ENCODE measurements at places on chromosomes 13 and 19. TPM values are rescaled to one million over a fixed set of nuclear protein-coding genes. Genes with fewer than 3 reads are reported as not detected.

The RPL13A gene
- 3,423 TPM for total RNA-seq

The CHMP2A gene
- 145 TPM for total RNA-seq

The FUT1 gene
- total RNA-seq = 8.0 TPM

The ZNF578 gene
- total RNA-seq = 2.2 TPM

The C19orf85 gene
- total RNA-seq = not detected

The IGFL2 gene
- total RNA-seq = not detected

The KIR2DL1 gene
- not detected for total RNA-seq

The AXL gene
- 238 TPM for total RNA-seq

The SULT2A1 gene
- not detected for total RNA-seq

The COL5A3 gene
- total RNA-seq = not detected

The ZNF730 gene
- total RNA-seq = 1.5 TPM

The XPO4 gene
- 42.0 TPM for total RNA-seq

The ZNF823 gene
- 10.2 TPM for total RNA-seq

The FAAP24 gene
- total RNA-seq = 2.9 TPM

The CGB5 gene
- not detected for total RNA-seq

The NLRP7 gene
- total RNA-seq = not detected

The DHDH gene
- total RNA-seq = not detected

The MISP gene
- 0.04 TPM for total RNA-seq

The TMEM205 gene
- 64.0 TPM for total RNA-seq

The VSIG10L gene
- total RNA-seq = 0.04 TPM

The MCEMP1 gene
- not detected for total RNA-seq

The NALCN gene
- total RNA-seq = 5.2 TPM

The TRAPPC6A gene
- total RNA-seq = 8.0 TPM

The VMAC gene
- 4.4 TPM for total RNA-seq

The IFNL3 gene
- not detected for total RNA-seq

The ANGPTL8 gene
- not detected for total RNA-seq

The KIR3DL1 gene
- total RNA-seq = not detected

The GPR183 gene
- total RNA-seq = not detected

The PRR19 gene
- 0.26 TPM for total RNA-seq

The KLK15 gene
- total RNA-seq = not detected

The GTF2F1 gene
- total RNA-seq = 56.8 TPM

The FAM216B gene
- not detected for total RNA-seq

The HCST gene
- not detected for total RNA-seq

The ZNF844 gene
- total RNA-seq = 2.8 TPM

The CLEC17A gene
- not detected for total RNA-seq

The ZNF69 gene
- 11.1 TPM for total RNA-seq

The APOC1 gene
- 1.8 TPM for total RNA-seq

The SLC46A3 gene
- total RNA-seq = 2.6 TPM

The ZNF580 gene
- total RNA-seq = 2.5 TPM

The ZNF682 gene
- total RNA-seq = 1.7 TPM

The ERVK3-1 gene
- total RNA-seq = 19.3 TPM

The FFAR3 gene
- total RNA-seq = not detected

The CEACAM5 gene
- not detected for total RNA-seq

The CYP2S1 gene
- total RNA-seq = 0.32 TPM

The IL27RA gene
- total RNA-seq = 4.1 TPM

The GPR12 gene
- total RNA-seq = not detected

The GGN gene
- total RNA-seq = 0.35 TPM

The ZAR1L gene
- total RNA-seq = not detected

The ZNF433 gene
- total RNA-seq = 2.4 TPM

The CKM gene
- not detected for total RNA-seq
